ENCODE measurements at places on chromosomes 16 and 17.

DNA sequence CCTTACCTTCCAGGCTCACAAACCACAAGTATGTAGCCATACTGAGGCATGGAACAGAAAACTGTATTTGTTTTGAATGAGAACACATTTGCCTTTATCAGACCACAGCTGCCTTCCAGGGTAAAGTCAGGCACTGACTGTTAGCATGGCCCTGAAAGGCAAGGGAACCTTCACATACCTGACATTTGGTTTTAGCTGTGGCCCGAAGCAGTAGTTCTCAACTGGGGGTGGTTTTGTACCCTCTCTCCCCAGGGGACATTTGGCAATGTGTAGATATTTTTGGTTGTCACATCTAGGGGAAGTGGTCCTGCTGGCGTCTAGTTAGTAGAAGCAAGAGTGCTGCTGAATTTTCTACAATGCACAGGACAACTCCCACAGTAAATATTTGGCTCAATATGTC, 9.2 kb downstream of the HERPUD1 start:
- DNase-seq, result no peak

- DNase-seq, result no peak
These were observed 21.1 kb downstream of the ARHGAP23 start for GRCh38 chr17:38449364-38449763.

- no peak for DNase-seq
These were observed 85.4 kb downstream of the EMP2 start for GRCh38 chr16:10495031-10495345.

DNA sequence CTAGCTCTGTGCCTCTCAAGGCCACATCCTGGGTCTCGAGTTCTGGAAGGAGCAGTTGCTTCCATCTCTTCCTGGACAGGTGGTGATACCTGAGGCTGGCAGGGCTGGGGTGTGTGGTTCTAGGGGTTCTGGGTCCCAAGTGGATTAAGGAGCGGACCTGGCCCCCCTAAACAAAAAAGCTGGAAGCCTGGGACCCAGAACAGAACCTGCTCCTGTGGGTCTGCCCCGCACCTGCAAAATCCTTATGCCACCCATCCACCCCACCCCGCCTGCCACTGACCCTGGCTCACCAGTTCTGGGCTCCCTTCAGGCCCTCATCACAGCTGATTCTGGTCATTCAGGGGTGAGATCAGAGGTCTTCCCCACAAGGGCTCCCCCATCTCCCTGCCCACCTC, 44.8 kb downstream of the ADCY7 start:
- DNase-seq, result no peak

DNA sequence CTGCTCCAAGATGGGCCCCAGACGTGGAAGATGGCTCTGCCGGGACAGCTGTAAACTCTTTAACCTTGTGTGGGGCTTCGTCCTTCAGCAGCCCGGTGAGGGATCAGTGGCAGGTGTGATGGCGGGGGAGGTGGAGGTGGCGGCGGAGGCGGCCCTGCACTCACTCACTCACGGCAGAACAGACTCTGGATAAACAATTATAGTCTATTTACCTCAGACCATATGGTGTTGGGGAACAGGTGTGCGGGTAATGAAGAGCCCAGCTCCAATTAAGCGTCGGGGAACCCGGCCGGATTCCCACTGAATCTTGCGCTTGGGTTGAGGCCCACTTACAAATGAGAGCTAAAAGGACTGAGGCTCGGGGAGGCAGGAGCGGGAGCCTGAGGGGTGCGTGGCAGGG, 104.3 kb upstream of the SDK2 start:
- DNase-seq, result no peak

DNA sequence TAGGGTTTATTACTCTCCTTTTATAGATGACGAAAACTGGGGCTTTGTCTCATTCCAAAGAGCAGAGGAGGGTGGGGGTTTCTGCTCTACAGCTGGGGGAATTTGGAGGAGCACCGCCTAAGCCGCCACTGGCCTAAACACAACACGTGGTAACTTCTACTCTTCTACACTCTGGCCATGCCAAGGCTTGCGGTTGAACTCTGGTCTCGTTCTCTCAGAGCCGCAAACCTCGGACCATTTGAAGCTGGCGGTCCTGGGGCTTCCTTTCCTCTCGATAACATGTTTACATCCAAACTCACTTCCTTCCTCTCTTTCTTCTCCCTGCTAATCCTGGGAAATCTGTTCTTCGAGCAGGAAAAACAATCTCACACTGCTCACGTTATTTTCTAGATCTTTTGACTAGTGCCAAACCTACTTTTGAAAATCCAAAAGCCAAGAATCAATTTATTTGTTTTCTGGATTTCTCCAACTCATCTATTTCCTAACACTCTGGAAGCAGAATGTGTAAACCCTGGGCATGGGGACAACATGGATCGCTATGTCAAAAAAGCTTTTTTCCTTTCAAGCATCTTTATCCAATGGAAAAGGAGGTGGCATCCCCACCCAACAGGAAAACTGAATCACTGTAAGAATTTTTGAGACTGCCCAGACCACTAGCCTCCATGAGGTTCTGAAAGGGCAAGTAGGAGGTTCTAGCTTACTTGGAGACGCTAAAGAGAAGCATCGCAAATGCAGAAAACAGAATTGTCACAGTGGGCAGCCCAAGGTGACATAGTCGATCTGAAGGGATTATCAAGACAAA, 13.6 kb upstream of the EEF2K start:
- peak; percentile 94 for DNase-seq

GRCh38 chr17:48555258-48556228, 10.6 kb upstream of the HOXB2 start:
- DNase-seq, result no peak

DNA sequence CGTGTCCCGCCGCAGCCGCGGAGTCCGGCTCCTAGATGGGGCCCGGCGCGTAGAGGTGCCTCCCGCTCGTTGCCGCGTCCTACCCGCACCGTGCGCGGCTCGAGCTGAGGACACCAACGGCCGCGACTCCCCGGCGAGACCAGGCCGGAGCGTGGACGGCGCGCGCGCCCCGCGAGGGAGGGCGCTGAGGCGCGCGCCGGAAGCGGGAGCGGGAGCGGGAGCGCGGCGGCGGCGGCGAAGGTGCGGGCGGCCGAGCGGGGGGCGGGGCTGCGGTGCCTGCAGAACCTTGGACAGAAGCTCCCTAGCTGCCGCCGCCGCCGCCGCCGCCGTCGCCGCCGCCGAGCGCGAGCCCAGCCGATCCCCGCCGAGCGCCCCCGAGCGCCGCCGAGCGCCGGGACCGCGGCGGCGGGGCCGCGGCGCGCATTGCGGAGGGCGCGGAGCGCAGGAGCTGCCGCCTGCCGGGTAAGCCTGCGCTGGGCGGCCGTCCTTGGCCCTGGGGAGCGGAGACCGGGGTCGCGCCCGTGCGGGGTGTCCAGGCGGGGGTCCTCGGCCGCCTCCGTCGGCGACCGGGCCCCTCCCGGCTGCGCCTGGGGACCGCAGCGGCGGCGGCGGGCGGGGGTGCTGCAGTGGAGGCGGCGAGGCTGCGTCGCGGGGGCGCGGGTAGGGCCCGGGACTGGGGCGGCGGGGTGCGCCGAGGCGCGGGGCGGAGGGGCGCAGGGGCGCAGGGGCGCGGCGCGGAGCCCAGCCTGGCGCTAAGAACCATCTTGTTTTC, at the start of gene CDK5R1:
Gene CDK5R1, plus strand, starts transcription at position 293 of the 772 bp plus-strand sequence. CDS start 628 bp downstream, outside the sequence.
- no peak for DNase-seq

GRCh38 chr17:82931699-82932517, 92.1 kb upstream of the ZNF750 start:
- DNase-seq, result peak; percentile 66

DNA sequence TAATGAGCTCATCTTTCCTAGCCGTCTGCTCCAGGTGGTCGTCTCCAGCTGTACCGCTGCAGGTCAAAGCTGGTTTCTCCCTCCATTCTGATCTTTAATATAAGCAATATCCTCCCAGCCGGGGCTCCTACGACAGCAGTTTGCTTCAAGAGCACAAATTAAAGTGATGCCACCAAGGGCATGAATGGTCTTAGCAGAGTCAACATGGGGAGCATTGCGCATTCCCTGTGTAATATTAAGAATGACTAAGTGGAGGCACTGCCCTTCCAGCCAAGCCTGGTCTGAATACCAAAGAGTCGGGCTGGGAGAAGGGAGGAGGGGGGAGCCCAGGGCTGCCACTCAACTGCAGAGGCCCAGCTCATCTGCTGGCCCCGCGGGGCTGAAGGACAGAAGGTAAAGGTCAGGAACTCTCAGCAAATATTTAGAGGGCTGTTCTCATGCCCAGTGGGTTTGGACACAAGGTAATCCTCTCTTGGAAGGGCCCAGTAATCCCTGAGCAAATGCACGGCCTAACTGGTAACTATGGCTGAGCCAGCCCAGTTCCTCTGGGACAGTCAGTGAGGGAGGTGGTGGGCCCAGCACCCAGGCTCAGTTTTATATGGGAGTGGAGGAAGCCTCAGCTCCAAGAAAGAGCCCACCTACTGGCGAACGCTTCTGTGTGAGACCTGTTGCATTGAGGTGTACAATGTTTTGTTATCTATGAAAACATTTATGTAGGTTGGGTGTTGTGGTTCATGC, 121.2 kb downstream of the IRX3 start:
- DNase-seq, result no peak

DNA sequence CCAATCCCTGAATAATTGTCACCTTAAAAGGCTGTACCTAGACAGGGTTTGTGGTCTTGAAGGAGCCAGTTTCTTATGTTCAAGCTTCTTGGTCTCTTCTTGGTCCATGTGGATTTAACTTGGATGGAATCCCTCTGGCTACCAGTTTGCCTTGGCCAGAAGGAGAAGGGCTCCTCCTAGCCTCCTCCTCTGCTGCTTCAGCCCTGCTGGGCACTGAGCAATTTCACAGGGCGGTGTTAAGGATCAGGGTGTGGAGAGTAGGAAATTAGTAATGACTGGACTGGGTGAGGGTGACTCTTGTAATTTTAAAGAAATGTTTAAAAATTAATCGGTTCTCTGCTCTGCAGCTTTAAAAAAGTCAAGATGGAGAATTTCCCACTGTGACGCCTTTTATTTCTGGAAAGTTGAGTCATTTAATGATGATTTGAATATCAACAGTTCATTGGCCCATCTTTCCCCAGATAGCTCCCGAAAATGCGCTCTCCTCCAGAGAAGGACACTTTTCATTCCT, 96.4 kb downstream of the MSI2 start:
- no peak for DNase-seq

DNA sequence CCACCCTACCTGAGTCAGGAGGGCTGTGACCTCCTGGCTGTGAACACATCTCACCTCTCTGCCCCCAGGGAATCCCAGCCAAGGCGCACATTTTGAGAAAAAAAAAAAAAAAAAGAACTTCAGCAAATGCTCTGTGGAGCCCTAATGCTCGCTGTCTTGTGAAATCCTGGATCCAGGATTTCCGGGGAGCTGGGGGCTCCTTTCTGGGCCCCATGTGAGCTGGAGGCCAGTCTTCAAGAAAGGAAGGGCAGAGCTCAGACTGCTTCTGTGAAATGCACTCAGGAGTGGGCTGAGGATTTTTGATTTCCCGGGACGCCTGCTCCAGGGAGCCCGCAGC, 36.0 kb upstream of the EMP2 start:
- no peak for DNase-seq

GRCh38 chr16:11683145-11683544, 14.9 kb downstream of the SNN start:
- peak; percentile 46 for DNase-seq

DNA sequence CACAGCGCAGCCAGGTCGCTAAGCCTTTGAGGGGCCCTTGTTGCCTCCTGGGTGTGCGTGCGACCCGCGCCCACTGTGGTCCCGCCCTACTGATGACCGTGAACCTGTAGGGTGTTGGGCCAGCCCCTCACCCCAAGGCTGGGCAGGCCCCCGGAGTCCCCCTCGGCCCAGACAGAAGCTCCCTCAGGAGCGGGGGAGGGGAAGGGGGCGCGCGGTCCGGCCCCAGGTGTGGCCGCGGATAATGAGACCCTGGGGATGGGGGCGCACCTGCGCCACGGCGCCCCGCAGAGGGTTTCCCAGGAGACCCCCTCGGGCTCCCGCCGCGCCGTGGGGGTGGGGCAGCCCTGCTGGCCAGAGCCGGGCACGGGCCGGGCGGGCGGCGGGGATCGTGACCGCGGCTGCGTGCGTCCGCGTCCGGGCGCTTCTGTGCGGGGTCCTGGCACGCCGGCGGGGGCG, 358 bp upstream of the ARHGDIG start:
- DNase-seq, result no peak

- DNase-seq, result no peak
These were observed 9.6 kb downstream of the G6PC3 start for GRCh38 chr17:44079877-44080821.

DNA sequence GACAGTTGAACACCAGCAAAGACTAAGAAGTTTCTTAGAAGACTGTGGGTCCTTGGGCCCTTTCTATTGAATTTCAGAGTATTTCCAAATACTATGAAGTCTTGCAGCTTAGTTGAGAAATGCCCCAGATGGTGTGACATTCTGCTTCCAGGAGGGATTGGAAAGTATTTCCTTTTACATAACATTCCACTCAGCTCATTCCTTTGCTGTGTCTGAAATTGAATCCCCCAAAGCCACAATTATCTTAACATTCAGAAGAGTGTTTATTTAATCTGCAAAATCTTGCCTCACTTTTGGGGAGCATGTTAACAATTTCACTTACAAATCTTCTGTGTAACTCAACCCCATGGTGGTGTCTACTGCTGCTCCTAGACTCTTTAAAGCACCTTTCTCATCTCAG, 307.7 kb downstream of the WWOX start:
- no peak for DNase-seq

- DNase-seq, result no peak
These were observed at the start of gene CRAMP1 for GRCh38 chr16:1612320-1613111. TSS of gene CRAMP1 (plus strand) at chr16:1612360. CDS start at chr16:1614640, 2,280 bp downstream.

- DNase-seq, result no peak
These were observed 5.0 kb upstream of the FADS6 start for GRCh38 chr17:74898376-74898946.

DNA sequence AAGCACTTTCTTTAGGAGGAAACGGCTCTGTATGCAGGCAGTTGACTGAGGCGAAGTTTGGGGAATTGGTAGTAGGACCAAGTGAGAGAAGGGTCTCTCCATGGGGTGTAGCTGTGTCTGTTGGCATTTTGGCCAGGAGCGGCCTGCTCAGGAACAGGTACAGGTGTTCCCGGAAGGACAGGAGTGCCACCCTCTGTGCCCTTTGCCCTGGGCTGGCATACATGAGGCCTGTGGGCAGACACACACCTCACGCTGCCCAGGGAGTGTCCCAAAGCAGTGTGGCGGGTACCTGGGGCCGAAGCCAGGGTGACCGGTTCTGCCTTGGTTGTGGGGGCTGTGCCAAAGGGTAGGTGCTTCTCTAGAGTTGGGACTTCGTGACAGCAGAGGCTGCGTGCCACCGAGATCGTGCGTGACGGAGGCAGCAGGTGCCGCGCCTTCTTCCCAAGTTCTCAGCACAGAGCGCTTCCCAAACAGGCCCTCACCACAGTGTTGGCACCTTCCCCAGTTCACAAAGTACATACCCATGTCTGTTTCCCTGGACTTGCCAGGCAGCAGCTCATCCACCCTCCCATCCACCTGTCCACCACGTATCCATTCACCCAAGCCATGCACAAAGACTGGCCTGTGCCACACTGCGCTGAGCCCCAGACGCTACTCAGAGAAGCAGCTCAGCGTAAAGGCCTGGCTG, 19.9 kb upstream of the TCF25 start:
- DNase-seq, result no peak

DNA sequence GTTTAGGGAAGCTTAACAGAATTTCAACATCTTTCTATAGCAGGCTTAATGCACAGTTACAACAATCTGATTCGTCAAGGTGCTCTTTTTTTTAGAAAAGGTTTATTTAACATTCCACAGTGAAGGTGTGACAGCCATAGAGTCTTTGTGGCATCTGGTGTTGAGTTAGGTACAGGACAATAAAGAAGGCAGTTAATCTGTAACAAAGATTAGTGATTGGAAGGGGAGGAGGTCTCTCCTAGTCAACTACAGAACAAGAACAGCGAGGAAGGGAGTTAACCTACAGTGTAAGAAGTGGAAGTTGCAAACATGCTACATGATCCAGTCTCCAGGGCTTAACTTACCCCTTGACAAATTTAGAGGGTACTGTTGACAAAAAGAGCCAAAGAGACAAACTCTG, 3.0 kb upstream of the ZDHHC7 start:
- no peak for DNase-seq

Data from coronary artery (tissue), 2 donors.